ENCODE measurements at places on chromosomes 16 and 17.

- DNase-seq = no peak
Observed at GRCh38 chr17:81930142-81931125, 2.9 kb upstream of the MAFG start.

- DNase-seq = no peak
Observed at GRCh38 chr16:53832896-53833544, 129.1 kb downstream of the FTO start.

- no peak for DNase-seq
Observed at GRCh38 chr16:55685973-55686372, 30.2 kb downstream of the SLC6A2 start.

DNA sequence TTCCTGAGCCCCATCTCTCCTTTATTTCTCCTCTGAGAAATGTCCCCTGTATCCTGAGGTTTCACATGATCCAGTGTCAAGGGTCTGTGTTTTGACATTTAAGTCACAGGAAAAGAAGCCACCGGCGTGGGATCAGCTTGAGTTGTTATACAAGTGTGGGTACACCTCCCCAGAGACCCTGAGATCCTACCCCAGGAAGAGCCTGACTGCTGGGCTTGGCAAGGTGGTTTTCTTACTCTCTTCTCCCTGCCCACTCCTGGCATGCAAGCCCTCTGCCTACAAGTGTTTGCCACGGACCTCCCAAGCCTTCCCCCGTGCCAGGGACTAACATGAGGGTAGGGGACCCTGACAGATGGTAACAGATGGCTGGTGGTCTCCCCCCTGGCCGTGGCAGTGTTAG, 2.8 kb upstream of the ARHGAP27 start:
- DNase-seq = no peak

- no peak for DNase-seq
Observed at GRCh38 chr17:2978116-2978515, 85.3 kb downstream of the OR1D5 start.

DNA sequence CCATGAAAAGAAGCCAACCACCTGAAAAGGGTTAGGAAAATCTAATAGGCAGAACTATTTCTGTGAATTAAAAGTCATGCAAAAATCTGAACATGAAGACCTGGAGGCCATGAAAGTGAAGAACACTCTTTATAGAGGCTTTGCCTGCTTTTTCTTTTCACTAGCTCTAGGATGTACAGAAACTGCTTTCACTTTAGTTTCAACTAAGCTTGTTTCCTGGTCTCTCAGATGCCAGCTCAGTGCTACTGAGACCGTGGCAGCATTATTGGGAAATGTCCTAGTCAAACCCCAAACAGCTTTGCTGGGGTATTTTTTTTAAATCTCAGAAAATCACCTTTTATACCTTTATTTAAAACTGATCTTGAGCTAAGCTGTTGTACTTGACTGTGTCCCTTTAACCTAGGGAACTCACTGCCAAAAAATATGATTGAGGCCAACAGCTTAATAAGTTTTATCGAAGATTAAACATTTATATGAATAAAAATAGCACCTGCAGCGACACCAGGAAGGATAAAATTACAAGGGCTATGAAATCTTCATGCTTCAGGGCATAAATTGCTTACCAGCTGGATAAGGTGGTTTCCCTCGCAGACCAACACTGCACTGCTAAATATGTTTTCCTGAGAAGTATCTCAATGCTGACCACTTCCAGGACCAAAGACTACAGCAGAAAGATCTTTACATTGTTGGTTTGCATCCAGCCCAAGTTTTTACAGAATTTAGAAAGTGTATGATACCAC, 621.8 kb upstream of the ZFHX3 start:
- DNase-seq = no peak

DNA sequence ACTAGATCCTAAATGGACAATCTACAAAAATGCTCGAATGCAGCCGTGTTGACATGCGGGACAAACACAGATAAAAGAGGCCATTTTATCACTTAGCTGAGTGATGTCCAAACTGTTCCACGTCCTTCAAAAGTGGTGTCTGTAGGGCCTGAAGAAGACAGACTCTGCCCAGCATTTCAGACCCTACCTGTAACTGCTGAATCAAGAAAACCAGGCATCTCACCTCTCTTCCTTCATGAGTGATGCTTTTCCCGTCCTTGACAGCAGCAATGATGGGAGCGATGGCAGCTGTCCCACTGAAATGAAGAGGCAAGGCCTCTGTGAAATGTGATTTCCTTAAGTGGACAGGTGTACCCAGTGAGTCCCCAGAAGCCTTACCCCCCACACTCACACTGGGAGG, 12.3 kb downstream of the ELAC2 start:
- no peak for DNase-seq

GRCh38 chr17:29714146-29714545, 91.4 kb upstream of the CORO6 start:
- DNase-seq = no peak

GRCh38 chr16:79751471-79752184, 151.1 kb upstream of the MAF start:
- DNase-seq = no peak

GRCh38 chr16:56945847-56946527, 14.0 kb downstream of the HERPUD1 start:
- DNase-seq = no peak

- DNase-seq = no peak
Observed at GRCh38 chr16:57184887-57185445, 873 bp downstream of the PSME3IP1 start.

GRCh38 chr16:13032911-13033310, 131.5 kb downstream of the SHISA9 start:
- DNase-seq = no peak

DNA sequence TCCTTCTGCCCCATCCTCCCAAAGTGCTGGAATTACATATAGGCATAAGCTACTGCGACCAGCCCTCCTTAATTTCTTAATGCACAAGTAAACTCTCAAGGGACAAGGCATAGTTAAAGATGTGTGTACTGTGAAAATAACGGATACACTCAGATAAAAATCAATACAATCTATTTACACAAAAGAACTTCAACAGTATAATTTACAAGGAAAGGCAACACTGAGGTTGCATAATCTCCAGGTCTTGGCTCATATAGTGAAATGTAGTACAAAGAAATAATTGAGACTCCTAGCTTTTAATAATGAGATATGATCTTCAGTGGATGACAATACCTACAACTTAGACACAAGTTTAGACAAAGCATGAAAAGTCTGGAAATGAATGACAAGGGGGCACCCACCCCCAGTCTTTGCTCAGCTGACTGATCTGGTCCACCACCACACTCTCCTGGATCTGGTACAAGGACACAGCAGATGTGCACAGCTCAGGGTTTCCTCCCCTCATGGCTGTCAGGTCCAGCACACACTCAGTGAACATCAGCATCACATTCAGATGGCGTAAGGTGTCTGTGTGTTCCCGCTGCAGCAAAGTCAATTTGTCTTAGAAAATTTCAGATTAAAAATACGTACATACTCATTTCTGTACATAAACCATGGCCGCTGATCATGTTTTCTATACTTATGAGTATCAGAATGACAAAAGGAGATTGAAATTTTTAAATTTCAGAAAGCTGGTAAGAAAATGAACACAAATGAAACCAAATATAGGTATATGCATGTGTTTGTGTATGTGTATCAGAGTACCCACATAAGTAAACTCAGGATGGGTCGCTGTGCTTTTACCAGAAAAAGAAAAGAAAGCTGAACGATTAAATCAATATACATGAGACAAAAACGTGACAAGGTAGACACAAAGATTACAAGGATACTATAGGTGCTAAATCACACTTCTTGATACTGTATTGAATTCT, 33.7 kb upstream of the ALDH3A1 start:
- no peak for DNase-seq

DNA sequence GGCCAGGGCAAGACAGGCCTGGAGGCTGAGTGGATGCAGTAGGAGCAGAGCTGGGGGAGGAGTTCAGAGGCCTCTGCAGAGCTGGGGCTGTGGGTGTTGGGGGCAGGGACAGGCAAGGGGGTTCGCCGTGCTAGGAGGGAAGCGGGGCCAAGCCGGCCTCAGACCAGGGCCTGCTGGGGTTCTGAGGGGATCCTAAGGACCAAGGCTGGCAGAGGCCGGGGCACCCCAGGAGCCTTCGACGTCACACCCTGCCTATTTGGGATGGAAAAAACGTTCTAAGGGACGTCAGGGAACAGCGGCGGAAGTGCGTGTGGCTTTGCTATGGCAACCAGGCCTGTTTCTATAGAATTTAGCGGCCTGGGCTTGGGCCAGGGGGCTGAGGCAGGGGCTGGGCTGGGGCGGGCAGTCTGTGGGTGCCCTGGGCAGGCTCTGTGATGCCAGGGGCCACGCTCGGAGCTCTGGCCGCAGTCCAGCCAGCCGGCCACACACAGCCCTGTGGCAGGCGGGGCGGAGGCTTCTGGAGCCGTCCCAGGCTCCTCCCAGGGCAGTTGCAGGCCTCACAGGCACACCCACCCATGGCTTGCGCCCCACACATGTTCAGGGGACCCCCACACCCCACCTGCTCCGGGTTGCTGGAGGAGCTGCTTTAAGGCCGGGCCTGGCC, 3.7 kb downstream of the TRAF7 start:
- DNase-seq = no peak

DNA sequence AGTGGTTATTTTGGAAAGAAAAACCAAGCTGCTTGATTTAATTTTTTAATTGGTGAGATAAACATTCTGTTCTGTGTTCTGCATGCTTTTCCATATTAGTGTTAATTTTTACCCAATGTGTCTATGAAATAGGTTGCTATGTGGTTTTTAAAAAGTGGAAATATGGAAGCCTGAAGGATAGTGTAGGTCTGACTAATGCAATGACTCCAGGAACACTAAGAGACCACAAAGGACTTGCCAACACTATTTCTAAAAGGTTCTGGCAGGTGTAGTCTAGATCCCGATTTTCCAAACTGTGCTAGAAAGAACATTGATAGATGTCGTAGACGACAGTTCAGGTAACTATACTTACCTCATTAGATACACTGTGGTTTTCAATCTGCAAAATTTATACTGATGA, 877.4 kb upstream of the GOT2 start:
- no peak for DNase-seq

DNA sequence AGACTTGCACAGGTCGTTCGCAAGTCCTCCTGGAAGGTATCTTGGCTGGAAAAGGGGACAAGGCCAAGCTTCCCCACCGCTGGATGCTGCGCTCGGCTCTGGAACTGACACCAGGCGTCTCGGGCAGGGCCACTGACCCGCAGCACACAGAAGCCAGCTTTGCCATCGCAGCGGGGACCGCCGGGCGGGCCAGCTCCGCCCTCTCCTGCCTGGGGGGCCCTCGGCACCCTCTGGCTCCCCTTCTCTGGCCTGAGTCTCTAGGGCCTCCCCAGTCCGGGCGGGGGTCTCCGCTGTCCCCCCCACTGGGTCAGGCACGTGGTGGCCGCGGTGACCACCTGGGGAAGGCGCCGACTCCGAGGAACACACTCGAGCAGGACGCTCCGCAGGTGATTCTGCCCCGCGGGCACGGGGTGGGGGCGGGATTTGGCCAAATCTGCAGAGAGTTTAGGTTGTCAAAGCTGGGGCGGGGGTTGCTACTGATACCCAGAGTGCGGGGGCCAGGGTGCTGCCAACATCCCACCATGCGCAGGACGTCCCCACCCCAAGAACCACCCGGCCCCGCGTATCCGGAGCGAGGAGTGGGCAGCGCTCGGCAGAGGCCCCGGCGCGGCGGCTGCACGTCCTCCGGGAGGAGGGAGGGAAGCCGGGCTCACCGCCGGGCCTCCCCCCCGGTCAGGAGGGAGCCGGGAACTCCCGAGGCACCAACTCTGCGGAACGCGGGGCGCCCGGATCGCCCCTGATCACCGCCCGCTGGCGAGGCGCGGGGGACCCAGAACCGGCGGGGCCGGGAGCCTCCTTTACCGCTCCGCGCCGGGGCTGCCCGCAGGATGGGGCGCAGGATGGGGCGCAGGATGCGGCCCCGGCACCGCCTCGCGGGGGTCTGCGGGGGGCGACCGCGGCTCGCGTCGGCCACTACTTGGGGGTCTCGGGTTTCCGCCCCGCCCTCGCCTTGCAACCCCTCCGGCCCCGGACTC, 744 bp upstream of the METRNL start:
- no peak for DNase-seq

DNA sequence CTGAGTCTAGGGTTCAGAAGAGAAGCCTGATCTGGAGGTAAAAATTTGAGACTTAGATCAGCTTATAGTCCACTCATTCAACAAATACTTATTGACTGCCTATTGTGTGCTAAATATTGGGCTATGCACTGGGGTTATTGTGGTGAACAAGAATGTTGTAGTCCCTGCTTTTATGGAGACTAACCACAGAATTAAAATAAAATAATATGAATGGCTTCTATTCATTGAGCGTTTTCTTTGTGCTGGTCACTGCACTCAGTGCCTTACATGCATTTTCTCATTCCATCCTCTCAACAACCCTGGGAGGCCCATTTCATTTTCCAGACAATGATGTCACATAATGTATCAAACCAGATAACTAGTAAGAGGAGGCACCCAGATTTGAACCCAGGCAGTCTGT, 4.8 kb downstream of the NEK8 start:
- no peak for DNase-seq

DNA sequence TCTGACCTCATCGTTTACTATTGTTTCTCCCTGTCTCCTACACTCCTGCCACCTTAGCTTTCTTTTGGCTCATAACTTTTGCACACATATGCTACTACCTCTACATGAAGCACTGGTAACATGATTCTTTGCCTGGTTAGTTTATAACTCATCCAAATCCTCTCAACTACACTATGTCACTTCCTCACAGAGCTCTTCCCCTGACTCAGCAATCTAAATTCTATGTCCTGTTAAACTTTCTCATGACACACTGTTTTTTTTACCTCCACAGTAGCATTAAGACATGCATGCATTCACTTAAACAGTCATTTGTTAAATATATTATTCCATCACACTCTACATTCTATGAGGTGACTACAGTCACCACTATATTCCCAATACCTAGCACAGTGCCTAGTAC, 19.7 kb downstream of the APPBP2 start:
- DNase-seq = no peak

- DNase-seq = no peak
Observed at GRCh38 chr16:23959752-23960072, 123.9 kb downstream of the PRKCB start.

DNA sequence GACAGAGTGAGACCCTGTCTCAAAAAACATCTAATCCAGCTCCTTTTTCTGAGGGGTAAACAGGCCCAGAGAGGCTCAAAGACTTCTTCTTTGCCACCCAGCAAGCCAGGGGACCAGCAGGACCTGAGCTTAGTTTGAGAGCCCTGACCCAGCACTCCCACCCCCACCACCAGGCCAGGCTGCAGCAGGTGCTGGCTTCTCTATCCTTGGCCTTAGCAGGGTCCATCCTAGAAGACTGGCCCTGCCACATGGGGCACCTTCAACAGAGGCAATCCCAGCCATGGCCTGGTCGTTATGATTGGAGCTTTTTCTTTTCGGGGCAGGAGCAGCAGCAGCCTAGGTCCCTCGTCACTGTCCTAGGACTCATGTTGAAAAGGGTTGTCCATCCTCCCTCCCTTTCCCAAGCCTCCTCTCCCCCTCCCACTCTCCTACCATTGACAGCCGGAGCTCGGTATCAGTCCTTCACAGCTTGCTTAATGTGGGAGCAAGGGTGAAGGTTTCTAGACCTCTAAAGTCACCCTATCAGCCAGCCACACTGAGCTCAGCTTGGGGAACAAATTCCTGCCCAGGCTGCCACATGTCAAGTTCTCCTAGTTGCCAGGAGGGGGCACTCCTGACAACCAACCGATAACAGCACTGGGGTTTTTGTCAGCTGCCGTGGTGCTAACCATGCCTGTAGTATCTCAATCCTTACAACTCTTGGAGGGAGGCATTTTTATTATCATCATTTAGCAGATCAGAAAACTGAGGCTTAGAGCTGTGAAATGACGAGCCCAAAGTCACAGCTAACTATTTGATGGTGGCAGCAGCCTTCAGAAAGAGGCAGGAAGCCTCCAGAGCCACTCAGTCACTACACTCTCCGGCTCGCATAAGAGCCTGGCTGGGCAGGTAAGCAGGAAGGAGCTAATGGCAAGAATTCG, 11.2 kb downstream of the MRPL27 start:
- DNase-seq = peak; percentile 73

GRCh38 chr17:64024781-64025731, 4.6 kb upstream of the ICAM2 start:
- DNase-seq = no peak

Measured in iPS DF 6.9 (cell line).